ENCODE measurements at places on chromosomes 11 and 22.

DNA sequence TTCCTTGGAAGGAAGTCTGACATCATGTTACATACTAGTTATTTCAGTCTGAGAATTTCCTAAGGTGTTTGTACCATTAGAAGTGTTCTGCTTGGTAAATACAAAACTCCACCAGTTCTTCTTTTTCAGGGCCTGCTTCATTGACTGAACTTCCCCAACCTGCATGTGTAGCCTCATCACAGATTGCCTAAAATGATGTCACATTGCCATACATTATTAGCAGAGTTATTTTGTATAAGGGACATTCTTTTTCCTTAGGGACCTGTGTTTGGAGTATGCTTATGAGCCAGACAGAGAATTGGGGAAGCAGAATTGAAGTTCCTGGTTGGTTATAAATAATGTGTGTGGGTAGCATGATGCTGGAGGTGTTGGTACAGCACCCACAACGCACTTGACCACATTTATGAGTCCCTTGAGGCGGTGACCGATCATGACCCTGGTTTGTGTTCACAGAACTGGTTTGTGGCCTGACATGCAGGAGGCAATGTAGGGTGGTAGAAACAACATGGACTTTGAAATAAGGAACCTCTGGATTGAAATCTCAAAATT is 16.4 kb upstream of the MMP7 start:
- DNase-seq = no peak

DNA sequence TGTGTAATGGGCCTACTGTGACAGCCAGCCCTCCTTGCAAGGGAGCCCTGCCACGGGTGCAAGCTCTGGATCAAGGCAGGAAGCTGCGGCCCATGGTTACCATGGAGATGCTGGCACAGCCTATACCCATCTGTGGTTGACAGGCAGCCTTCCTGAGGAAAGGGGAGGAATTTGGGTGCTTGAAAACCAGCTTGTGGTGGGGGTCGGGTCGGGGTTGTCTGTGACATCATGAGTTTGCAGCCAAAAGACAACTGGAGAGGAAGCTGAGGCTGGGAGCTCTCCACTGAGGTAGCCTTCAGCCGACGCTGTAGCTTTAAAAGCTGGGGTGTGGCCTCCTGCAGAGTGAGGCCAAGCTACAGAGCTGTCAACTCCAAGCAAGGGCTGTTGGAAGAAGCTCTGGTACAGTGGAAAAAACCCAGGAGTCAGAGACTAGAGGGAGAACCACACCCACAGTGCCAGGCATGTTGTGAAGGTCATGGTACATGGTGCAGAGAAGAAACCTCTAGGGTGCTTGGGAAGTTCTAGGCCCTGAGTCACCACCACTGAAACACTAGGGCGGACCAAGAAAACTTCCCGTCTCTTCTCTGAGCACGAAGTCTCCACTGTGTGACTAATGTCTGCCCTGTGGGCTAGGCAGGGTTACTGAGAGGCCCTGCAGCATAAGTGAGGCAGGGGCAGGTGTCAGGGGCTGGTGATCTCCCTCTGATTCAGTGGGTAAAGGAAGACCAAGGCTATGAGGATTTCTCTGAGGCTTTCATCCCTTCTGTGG is 10.8 kb upstream of the LDHA start:
- DNase-seq = peak; percentile 45

- no peak for DNase-seq
Observed at GRCh38 chr22:50625568-50626313, 2.2 kb downstream of the ARSA start.

GRCh38 chr11:14101388-14101787 is 138.9 kb downstream of the SPON1 start:
- no peak for DNase-seq

GRCh38 chr11:70306586-70307033 is 36.1 kb downstream of the PPFIA1 start:
- no peak for DNase-seq

DNA sequence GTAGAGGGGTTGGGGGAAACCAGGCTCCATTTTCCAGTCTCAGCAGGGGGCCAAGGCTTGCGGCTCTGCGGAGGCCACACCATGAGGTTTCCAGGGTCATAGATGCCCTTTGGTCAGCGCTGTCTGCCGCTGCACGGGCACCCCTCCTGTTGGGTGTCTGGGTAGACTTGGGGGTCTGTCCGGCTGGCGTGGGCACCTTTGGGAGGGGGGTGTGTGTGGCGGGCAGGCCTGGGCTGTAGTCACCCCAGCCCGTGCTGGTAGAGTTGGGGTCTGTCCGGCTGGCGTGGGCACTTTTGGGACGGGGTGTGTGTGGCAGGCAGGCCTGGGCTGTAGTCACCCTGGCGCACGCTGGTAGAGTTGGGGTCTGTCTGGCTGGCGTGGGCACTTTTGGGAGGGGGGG is 18.6 kb downstream of the LSP1 start:
- DNase-seq = no peak

GRCh38 chr11:69587454-69588090 is 53.4 kb upstream of the CCND1 start:
- no peak for DNase-seq

Measured in GM19239 (cell line).